ENCODE measurements at places on chromosomes 11 and 22. TPM values are rescaled to one million over a fixed set of nuclear protein-coding genes. Genes with fewer than 3 reads are reported as not detected.

The SLC22A6 gene
- total RNA-seq, result not detected

The DBX1 gene
- not detected for total RNA-seq

The MRGPRE gene
- total RNA-seq, result not detected

GRCh38 chr22:20779818-20780158 is 5.9 kb downstream of the SERPIND1 start:
- H3K36me3 ChIP-seq, result peaks cover 10% of the 10 kb centered on the region
- H3K27me3 ChIP-seq, result no peaks in the 10 kb centered on the region
- H3K4me3 ChIP-seq, result no peak overlapping the region
- H3K4me1 ChIP-seq, result peaks cover 13% of the 10 kb centered on the region

DNA sequence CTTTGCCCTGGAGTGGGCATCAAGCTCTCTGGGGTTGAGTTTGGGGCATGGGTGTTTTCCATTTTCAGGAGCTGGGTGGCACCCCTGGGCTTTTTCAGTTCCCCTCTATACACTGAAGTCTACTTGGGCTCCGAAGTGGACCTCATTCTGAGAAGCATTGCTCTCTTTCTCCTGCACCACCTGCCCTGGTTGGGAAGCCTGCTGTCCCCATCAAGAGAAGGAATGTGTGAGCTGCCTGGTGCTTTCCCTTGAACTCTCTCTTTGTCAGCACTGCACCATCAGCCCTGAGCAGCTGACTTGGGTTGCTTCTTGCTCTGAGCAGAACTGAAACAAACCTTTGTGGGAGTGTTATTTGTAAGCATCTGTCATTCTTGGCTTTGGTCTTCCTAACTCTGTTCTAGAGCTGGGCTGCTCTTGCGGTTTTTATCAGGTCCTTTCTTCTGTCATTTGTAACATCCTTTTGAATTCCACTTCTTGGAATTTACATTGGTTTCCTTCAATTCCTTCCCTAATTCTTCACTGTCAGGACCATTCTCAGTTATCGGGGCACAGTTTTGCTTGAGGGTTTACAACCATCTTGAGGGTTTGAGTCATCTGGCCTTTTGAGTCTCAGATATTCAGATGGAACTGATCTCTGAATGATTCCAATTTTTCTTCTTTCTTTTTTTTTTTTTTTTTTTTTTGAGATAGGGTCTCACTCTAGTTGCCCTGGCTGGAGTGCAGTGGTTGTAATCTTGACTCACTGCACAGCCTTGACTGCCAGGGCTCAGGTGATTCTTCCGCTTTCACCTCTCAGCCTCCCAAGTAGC is 20.5 kb downstream of the UBE2L3 start:
- no peak overlapping the region for H3K4me3 ChIP-seq
- peaks cover 6% of the 10 kb centered on the region for H3K36me3 ChIP-seq
- no peak for DNase-seq
- no peaks in the 10 kb centered on the region for H3K27me3 ChIP-seq
